Stimulated activated CD4-positive, alpha-beta T cell treated with anti-CD3 and anti-CD28 coated beads, Interleukin-15, amount 100 ng/mL, for 1 hour (primary cell): ENCODE measurements at places on chromosomes 6 and 20.

- DNase-seq, result no peak
Observed at GRCh38 chr6:115909923-115910546, 150.7 kb downstream of the FRK start.

- DNase-seq, result peak; percentile 36
Observed at GRCh38 chr20:2693286-2694007, 867 bp downstream of the EBF4 start.

DNA sequence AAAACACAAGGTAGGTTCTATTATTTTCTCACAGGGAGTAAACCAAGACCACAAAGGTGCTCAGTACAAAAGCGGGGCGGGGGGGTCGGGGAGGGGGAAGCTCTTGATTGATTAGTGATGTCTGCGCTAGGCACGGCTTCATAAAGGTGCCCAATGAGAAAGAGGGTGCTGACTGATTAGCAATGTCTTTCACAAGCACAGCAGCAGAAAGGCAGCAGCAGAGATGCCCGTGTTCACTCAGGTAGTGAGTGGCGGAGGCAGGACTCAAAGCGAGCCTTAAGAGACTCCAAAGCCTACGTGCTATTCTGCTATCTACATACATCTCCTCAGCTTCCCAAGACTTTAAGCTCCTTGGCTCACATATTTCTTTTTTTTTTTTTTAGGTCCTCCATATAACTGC lies 20.3 kb downstream of the NFATC2 start:
- DNase-seq, result no peak

GRCh38 chr20:43438578-43439316 lies 18.9 kb upstream of the SRSF6 start:
- no peak for DNase-seq

DNA sequence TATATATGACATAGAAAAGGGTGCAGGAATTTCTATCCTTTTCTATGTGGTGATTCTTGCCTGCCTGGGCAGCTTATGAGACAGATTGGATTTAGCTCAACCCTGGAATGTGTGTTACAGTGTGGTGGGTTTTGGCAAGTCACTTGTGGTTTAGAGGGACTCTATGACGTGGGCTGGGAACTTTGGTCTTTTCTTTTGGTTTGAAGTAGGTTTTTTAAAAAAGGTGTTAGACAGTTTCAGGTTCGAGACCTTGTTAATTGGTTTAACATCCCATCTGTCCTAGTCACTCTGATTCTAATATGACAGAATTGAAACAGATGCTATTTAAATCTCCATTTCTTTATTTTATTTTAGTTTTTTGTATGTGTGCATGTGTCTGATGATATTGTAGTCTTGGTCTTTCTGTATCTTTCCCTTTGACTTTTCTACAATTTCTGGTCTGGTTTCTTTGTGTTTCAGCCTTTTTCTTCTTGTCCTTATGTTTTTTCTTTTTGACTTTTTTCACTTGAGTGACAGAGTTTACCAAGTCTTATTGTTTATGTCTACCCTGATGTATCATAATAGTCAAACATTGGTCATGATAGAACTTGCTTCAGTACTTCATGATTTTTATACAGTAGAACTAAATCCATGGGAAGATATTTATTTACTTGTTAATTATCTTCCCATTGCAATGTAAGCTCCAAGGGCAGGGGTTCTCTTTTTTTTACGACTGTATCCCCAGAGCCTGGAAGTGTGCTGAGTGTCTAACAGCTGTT lies 174.3 kb downstream of the CDKAL1 start:
- DNase-seq, result no peak

- no peak for DNase-seq
Observed at GRCh38 chr20:60010689-60011458, 52.7 kb downstream of the CDH26 start.

DNA sequence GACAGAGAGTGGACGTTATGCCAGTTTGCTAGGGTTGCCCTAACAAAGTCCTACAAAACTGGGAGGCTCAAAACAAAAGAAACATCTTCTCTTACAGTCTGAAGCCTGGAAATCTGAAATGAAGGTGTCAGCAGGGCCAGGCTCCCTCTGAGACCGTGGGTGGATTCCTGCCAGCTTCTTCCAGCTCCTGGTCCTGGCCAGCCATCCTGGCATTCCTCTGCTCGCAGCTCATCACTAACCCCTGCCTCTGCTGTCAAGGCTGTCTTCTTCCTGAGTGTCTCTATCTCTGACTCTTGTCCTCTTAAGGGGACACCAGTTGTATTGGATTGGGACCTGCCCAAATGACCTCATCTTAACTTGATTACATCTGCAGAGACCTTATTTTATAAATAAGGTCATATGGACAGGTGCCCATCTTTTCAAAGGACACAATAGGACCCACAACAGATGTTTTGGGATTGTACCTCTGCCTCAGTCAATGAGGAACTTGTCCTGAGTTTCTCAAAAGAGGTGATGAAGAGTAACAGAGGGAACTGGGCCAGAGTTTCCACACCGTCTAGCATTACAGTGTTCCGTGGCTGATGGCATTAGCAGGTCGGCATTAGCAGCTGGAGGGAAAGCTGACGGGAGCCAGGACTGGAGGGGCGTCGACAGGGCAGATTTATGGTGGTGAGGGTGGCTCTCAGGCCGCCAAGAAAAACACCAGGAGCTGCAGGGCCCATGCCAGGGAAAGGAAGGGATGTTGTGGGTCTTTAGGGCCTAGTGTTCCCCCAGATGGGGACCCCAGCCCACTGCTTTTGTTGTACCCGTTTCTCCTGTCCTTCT lies 157.3 kb downstream of the TBXT start:
- DNase-seq, result no peak

DNA sequence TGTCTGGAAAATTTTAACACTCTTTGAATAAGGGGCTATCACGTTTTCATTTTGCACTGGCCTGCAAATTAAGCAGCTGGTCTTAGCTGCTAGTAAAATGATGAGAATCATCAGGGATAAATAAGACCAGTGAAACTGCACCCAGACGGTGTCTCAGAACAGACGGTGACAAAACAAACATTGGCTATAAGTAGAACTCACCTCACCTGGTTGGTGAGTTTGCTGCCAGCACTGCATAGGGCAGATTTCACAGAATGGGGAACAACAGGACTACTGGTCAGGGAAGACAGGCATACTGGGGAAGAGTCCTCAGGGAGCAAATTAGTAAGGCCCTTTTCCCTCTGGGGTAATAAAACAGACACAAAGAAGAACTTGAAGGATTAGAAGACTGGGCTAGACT lies 175.9 kb upstream of the CITED2 start:
- DNase-seq, result no peak

DNA sequence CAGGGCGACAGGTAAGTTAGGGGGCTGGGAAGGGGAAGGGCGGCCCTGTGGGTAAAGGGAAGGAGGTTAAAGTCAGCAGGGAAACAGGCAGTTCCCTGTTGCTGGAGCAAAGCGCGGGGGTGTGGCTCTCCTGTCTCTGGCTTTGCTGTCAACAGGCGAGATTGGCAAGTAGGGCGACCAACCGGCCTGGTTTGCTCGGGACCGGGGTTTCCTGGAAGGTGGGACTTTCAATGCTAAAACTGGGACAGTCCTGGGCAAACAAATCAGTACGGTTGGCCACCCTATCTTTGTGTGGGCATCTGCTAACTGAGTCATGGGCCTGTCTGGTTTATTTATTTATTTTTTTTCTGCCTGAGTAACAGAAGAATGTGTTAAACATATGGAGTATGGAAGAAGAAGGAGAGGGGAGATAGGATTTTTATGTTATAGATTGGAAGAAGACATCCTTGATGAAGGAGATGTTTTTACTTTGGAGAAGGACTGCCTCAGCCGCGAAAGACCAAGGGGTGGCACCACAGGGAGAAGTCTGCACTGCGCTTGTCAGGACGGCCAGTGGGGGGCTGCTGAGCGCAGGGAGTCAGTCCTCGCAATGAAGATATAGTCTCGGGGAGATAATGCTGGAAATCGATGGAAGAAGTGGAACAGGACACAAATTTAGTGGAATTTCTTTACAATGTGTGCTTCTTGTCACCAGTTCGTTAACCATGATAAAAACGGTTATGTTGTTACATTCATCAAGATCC lies 43.4 kb upstream of the ESR1 start:
- no peak for DNase-seq
